OCI-M1 (cell line): ENCODE measurements at places on chromosomes 5 and 9.

DNA sequence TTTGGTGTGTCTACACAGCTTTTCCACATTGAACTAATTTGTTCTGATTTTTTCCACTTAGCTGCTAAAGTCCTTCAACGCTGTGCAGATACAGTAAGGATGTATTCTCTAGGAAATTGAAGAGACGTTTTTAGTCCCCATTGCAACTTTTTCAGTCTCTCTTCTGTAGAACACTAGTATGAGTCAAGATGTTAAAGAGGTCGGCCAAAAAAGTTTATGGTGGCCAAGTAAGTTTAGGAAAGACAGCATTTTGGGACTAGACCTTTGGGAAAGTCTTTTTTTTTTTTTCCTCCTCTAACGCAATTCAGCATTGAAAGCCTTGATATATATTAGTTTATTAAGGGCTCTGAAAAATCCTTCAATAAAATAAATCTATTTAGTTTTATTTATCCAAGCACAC, 243.5 kb upstream of the FBXL7 start:
- no peak for DNase-seq

- peak; percentile 55 for DNase-seq
Observed at GRCh38 chr5:43104057-43104456, 16.7 kb upstream of the ZNF131 start.

DNA sequence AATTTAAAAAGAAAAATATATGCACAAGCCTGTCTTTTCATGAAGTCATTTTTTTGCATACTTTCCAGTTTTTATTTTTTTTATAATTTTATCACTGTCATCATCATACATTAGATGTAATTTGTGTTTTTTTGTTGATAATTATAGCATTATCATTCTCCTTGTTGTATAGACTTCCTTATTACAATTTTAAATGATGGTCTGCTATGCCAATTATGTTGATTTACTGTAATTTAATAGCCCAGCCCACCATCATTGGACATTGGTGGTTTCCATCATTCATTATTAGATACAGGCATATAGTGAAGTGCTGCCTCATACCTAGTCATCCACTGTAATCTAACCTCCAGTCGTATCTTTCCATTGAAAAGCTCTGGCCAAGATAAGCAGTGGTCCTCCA, 3.8 kb upstream of the TJP2 start:
- DNase-seq = no peak

DNA sequence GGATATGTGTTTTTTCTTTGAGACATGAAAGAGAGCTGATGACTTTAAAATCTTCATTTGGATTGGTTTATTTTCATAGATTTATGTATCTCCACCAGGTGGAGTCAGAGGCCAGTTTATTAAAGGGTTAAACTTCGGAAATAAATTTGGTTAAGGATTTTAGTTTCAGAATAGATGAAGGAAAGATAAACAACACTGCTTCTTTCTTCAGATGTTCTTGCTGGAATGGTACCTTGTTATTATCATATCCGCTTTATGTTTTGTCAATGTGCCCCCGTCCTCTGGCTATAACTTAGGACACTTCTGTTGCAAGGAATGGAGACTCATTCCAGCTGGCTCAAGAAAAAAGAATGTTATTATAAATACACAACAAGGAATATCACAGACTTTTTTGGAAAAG, 81.2 kb downstream of the ALDH1A1 start:
- peak; percentile 72 for DNase-seq

GRCh38 chr9:90665072-90665471, 22.4 kb upstream of the DIRAS2 start:
- no peak for DNase-seq

- peak; percentile 49 for DNase-seq
Observed at GRCh38 chr5:56481428-56482357, 248.6 kb upstream of the ANKRD55 start.

DNA sequence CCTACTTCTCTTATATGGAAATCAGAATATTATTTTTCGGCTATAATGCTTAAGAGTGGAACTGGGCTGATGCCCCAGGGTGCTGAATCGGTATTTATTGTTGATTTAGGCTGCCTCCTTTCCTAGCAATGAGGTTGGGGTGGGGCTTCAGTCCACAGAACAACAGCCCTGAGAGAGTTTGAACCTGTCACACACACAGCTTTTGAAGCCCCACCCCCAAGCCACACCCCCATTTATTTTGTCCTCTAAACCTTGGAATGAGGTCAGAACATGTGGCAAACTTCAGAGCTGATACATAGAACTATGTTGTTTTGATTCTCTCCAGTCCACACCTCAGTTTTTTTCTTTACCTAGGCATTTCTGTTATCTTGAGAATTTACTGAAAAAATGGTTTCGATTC, 51.7 kb upstream of the CAMK4 start:
- DNase-seq = peak; percentile 8

DNA sequence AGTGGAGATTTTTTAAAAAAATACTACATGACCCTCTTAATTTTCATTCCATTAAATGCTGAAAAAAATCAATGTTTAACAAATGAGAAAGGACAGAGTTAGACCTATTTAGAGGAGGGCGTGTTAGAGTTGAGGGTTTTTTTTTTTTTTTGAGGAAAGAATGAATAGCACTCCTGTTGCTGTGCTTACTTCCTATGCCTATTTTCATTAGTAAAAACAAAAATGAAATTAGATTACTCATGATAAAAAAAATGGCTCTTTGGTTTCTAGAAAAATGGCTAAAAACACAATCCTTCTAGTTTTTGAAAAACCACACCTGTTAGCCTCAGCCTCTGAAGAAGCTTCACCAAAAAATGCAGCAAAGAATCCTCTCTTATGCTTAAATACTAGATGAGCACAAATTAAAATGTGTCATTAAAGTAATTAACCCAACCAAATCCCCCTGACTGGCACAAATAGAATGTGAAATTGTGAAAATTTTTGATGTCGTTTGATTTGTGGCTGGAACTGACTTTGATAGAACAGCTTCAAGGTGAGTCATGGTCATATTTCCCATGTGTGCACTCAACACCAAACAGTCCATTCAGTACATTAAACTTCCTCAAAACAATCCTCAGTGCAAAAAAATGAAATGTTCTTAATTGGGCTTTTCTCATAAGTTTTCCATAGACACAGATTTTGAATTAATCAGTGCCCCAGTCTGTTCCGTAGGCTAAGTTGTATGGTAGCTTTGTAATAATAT, 98.0 kb downstream of the MACIR start:
- no peak for DNase-seq

- DNase-seq = no peak
Observed at GRCh38 chr9:131969469-131969989, 110.1 kb downstream of the MED27 start.

DNA sequence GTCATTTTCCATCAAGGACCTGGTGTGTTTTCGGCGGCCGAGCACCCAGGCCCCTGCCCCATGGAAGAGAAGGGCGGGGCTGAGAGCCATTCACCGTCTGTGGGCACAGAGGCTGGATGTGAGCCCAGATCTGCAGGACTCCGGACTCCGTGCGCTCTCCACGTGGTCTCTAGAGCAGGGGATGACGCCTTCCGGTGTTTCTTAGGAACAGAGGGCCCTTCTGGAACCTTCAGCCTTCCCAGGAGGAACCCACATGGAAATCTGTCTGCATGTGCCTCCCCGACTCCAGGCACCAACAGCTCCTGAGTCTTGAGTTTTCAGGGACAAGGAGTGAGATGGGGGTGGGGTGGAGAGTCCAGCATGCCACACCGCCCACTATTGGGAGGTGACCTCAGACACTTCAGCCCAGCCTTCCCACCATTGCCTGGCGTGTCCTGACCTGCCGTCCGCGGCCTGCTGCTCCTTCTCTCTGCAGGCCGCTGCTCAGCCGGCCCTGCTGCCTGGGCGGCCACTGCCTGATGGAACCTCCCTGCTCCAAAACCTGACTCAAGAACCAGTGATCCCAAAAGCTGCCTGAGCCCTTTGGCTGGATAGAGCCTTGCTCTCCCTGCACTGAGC, 2.4 kb upstream of the RXRA start:
- no peak for DNase-seq

DNA sequence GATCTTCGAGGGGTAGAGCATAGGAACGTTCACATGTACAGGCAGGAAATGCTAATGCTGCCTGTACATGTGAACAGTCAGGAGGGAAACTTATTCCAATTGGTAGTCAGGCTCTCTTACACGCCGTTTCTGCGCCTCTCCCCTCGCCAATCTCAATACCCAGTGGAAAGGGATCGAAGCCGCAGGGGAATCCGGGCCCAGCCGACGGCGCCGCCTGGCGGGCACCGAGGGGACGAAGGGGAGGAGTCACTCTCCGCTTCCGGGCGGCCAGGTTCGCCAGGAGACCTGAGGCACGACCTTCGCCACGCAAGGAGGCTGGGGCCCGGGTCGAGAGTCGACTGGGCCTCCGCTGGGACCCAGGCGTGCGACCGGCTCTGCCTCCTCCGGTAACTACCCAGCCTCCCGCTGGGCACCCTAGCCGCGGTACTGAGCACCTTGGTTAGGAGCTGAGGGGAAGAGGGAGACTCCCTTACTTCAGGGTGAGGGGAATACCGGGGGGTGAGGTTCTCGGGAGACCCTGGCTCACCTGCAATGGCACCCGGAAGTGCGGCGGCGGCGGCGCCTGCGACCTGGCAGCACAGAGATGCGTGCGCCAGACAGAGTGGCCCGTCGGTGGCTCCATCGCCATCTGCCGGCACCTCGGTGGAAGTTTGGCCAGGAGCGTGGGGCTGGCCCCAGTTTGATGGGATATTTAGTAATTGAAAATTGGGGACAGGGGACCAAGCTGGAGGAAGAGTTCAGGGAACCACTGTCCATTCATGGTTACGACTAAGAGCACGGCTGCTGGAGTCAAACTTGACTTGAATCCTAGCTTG, at the start of gene PIGO:
PIGO (minus strand) TSS at position 557 of the 815 bp plus-strand sequence. CDS start 1,026 bp downstream, outside the sequence.
- peak; percentile 92 for DNase-seq

DNA sequence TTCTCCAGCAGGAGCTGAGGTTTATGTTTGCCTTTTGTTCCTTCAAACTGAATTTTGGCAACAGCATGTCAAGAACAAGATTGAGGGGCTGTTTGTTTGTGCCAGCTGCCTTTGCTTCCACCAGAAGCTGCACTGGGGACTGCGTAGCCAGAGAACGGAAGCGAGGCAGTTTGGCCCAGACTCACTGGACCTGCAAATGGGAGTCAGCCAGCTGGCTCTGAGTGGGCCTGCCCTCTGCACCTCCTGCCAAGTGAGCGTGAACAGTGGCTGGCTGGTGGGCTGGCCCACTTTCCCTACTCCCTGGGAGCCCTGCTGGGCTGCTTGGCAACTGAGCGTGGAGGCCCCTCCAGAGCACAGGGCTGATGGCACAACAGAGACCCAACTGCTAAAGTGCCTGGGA, 111.6 kb downstream of the GALNT10 start:
- no peak for DNase-seq

- no peak for DNase-seq
Observed at GRCh38 chr9:34993502-34994259, 4.1 kb downstream of the DNAJB5 start.

- no peak for DNase-seq
Observed at GRCh38 chr5:155978850-155979249, 348.1 kb upstream of the SGCD start.

GRCh38 chr9:101235105-101235866, 149.5 kb downstream of the BAAT start:
- DNase-seq = peak; percentile 80

DNA sequence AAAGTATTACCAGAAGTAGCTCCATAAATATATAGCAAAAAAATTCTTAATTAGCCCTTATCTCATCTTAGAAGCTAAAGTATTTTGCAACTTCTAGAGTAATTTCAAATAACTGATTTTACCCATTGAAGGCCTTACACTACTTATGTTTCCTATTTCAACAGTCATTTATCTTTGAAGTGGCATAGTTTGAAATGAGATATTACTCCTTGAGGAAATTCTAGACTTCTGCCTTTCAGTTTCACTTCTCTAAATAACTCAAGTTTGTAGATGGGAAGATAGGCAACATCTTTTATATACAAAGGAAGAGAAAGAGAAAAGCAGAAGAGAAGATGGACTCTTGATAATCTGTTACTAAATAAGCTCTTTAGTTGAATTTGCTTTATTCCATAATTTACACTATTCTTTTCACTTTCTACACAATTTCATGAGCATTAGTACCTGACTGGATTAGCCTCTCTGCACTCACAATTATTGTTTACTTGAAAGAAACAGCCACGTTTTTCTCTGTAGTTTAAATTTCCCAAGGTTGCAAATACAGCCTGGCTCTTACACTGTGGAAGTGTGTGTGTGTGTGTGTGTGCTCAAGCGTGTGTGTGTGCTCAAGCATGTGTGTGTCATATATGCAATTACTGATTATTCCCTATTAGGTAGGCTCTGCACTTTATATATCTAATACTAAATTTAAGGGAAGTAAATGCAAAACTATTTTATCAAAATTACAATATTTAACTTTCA, 60.6 kb upstream of the EMB start:
- DNase-seq = peak; percentile 91

- DNase-seq = no peak
Observed at GRCh38 chr9:99876190-99876589, 30.3 kb upstream of the STX17 start.

- DNase-seq = no peak
Observed at GRCh38 chr9:13904746-13905145, 409.2 kb downstream of the NFIB start.

DNA sequence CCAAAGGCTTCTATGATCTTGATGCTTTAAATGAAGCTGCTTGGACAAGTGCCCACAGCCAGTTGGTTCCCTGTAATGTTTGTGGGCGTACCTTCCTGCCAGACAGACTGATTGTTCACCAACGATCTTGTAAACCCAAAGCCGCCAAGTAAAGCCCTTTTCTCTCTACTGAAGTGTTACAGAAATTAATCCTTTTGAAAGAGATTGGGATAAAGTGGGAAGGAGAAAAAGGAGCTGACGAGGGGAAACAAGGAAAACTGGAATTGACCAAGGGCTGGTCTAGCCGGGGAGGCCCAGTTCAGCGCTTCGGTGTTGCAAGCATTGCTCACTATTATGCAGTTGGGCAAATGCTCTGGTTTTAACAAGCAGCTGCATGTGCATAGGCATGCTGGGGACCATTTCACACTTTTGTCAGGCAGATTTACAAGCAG, 53.2 kb downstream of the ZNF474 start:
- DNase-seq = no peak

DNA sequence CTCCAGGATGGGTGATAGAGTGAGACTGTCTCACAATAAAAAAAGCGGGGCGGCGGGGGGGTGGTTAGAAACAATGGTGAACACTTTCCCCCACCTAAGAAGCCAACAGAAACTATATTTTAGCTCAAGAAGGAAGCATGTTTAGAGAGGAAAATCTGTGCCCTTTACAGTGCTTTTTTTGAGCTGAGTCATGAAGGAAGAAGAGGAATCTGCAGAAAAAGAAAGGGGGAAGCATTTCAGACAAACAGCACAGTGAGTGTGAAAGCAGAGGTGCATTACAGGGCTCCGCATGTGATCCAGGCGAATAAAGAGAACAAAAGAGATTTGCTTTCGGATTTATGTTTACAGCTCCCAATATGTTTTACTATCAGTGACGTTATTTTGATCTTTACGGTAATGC, 1504.6 kb upstream of the WWC1 start:
- no peak for DNase-seq
